CD4-positive, alpha-beta T cell treated with Interleukin-6 at 100 ng/mL for 8 hours (primary cell): ENCODE measurements at places on chromosomes 12 and 14.

DNA sequence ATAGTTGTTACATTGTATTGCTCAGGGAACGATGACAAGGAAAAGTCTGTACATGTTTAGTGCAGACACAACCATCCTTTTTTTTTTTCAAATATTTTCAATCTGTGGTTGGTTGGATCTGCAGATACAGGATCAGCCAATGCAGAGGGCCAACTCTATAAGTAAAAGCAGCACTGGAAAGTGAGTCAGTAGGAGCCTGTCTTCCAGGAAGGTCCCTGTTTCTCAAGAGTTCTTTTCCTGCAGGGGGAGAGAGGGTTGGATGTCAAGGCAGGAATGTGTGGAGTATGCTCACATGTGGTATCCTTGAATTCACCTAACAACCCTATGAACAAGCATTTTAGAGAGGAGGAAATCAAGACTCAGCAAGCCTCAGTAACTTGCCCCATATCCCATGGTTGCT is 409.1 kb downstream of the NPAS3 start:
- DNase-seq: no peak

DNA sequence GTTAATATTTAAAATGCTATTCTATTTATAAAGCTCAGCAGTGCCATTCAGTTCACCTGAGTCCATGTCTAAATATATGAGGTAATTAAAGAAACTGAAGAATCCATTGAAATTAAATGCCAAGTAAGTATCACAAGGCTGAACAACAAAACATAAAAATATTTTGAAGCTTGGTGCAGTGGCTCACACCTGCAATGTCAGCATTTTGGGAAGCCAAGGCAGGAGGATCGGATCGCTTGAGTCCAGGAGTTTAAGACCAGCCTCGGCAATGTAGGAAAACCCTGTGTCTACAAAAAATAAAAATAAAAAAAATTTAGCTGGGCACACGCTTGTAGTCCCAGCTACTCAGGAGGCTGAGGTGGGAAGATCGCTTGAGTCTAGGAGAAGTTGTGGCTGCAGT is 101.8 kb downstream of the OSBPL8 start:
- no peak for DNase-seq

GRCh38 chr12:61564466-61564865 is 695.7 kb upstream of the USP15 start:
- no peak for DNase-seq

GRCh38 chr12:94705676-94706075 is 55.3 kb upstream of the TMCC3 start:
- no peak for DNase-seq

DNA sequence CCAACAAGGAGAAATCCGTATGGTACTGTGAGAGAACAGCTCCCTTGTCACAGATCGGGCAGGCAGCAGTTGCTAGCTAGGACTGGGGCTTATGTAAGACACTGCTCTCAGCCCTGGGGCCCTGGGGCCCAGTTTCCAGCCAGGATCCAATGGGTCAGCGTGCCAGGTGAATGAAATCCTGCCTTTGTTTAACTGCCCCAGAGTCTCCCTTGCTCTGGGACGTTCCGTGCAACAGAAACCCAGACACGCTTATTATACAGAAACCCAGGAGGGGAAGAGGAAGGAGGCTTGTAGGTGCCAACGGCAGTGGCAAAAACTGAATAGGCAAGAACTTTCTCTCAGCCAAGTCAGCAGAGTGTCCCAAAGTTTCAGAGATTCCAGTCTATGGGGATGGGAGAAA is 110.6 kb downstream of the DIO2 start:
- no peak for DNase-seq

GRCh38 chr12:32302218-32303173 is 96.9 kb upstream of the FGD4 start:
- DNase-seq: no peak

GRCh38 chr12:12744546-12745305 is 27.6 kb downstream of the CDKN1B start:
- DNase-seq: no peak

GRCh38 chr14:32984241-32984930 is 45.7 kb downstream of the NPAS3 start:
- no peak for DNase-seq

DNA sequence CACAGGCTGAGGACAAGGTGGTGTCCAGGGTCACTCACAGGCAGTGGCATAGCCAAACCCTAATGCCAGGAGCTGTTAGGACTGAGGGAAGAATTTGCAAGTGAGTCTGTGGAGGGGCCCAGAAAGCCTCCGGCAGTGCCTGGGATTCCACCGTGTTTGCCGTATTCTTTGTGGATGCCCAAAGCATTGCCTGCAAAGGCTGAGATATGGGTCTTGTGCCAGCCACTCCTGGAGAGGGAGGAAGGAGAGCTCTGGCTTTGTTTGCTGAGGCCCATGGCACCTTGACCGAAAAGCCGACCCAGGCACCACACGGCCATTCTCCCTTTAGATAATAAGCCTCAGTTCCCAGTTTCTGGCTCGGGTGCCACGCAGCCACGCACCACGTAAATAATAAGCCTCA is 35.8 kb upstream of the GALNT9 start:
- DNase-seq: no peak

- DNase-seq: no peak
Observed at GRCh38 chr12:51192284-51192671, 19.3 kb upstream of the TFCP2 start.

DNA sequence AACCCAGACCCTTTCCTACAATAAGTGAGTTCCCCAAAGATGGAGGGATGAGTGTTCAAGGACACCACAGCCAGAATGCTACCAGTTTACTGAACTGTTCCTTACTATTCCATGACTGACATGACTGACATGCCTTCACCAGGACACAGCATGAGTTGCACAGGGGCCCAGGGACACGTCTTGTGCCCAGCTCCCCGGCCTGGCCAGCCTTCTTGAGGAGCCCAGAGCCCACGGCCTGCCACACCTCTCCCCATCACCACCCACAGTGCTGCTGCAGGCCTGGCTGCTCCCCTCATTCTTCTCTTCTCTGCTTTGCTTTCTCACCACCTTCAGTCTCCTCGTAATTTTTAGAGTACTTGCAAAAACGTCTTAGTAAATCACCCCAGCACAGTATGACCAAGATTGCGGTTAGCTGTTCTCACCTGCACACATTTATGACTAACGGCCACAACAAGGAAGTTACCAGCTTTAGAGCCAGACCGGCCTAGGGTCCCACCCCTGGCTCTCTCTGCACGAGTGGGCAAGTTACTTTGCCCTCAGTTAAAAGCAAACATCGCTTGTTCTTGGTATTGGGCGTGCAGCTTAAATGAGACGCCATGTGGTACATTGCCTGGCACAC is 18.5 kb downstream of the PPP2R5E start:
- DNase-seq: no peak

DNA sequence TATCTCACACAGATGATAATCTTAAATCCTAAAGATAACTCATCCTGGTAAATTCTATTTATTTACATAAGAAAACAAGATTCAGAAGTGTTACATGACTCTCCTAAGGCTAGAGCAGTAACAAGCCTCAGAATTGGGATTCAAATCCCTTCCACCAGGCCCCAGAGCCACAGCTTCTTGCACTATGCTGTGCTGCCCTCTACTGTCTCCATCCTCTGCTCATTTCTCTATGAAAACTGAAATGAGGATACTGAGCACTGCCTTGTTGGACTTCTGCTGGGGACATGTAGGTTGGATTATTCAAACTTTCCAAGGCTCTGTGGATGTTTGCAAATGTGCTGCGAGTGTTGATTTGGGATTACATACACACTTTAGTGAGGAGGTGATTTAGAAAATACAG is 23.5 kb upstream of the C12orf50 start:
- no peak for DNase-seq

- DNase-seq: no peak
Observed at GRCh38 chr12:52836042-52836466, 1.9 kb upstream of the KRT79 start.

DNA sequence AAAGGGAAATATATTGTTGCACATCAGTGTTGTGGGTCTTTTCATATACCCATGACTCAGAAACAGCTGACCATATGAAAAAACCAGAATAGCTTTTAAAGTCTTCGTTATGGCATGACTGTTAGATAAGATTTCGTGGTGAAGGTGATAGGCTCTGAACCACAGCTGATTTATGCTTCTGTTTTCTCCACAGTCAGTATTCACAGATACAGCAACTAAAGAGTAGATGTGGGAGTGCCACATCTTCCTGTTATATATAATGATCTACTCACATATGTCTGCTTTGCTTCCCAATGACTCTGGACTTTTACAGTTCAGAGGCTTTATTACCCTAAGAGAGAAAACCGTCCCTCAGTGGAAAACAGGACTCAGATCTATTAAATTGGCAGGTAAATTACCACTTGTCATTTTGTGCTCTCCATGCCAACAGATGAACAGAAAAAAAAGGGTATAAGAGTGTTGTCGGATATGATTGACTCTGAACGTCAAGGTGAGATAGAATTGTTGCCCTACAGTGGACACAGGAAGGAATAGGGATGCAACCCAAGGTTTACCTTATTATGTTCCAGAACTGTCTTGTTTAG is 1037.1 kb downstream of the GALC start:
- DNase-seq: no peak

DNA sequence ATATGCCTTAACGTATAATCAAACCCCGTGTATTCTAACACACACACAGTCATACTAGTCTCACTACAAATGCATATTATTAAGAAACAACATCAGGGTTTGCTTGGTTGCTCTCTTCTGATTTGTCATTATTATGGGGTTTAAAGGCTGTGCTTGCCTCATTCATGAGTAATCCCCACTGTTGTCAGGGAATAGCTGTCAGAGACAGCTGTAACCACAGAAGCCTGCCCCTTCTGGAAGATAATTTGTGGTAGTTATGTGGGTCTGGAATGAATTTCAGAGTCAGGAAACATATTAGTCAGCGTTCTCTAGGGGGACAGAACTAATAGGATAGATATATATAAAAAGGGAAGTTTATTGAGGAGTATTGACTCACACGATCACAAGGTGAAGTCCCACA is 456.9 kb upstream of the TMEM132C start:
- no peak for DNase-seq

GRCh38 chr12:124694846-124695497 is 127.6 kb upstream of the NCOR2 start:
- no peak for DNase-seq

DNA sequence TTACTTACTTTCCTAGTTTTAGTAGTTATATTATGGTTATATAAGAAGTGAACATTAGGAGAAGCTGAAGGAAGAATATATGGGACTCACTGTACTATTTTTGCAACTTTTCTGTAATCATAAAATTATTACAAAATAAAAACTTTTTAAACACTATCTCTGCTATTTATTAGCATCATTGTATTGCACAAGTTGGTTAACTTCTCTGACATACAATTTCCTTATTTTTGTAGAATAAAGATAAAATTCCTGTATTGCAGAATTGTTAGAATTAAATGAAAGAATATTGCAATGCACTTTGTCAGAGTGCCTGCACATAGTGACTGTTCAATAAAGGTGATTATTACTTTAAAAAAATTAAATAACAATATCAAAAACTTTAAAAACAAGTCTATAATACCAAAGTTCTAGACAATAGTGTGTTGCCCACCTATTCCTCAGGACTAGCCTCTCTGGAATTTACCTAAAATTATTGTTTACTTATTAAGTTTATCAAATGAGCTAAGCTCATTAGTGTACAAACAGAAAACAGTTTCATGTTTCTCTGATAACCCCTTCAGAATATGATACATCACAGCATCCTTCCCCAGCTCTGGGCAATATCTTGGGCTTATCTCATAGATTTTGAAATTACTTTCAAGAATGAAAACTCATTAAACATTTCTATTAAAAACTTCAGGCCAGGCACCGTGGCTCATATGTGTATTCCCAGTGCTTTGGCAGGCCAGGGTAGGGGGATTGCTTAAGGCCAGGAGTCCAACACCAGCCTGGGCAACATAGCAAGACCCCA is 77.4 kb upstream of the TMPO start:
- DNase-seq: no peak

GRCh38 chr12:42981379-42981778 is 391.8 kb upstream of the PRICKLE1 start:
- DNase-seq: no peak

- no peak for DNase-seq
Observed at GRCh38 chr14:64253672-64254071, 40.5 kb downstream of the ESR2 start.

GRCh38 chr12:127579446-127579845 is 687.5 kb upstream of the TMEM132C start:
- DNase-seq: no peak

GRCh38 chr12:6534945-6535696 is 804 bp downstream of the GAPDH start:
- peak; percentile 78 for DNase-seq

GRCh38 chr12:42299392-42300308 is 26.2 kb downstream of the ZCRB1 start:
- no peak for DNase-seq
